Fibroblast of skin of left quadriceps (primary cell): ENCODE measurements at places on chromosomes 13 and 19.

DNA sequence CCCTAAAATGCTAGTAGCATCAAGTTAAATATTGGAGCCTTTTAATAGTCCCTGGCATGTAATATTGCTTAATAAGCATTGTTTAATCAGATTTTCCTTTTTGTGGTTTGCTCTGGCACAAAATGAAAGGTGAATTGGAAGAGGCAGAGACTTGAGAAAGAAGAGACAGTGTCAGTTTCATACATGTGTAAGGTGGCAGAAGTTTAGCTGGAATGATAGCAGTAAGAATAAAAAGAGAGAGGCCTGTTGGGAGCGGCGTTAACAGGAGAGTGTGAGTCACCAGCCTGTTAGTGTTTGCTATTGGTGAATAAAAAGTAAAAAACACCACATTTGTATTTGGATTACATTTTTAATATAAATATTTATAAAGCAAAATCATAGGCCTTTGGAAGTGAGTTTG, 145.3 kb downstream of the PDS5B start:
- DNase-seq: no peak

- DNase-seq: no peak
Observed at GRCh38 chr13:22497991-22498780, 682.6 kb upstream of the SGCG start.

DNA sequence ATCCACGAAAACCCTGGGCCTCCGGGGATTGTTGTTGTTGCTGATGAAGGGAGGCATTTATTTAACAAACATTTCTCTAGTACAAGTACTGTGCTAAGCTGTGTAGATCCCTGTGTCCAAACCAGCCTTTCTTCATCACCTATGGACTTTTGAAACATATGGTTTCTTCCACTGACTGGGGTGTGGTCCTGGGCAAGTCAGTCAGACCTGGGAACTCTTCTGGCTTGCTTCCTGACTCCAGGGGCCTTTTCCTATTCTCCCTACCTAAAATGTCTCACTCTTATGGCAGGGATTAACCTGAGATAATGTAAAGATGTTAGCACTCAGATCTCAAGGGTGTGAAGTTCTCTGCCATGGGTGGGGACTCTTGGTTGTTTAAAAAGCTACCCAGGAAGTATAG, 46.8 kb downstream of the EFNB2 start:
- no peak for DNase-seq

DNA sequence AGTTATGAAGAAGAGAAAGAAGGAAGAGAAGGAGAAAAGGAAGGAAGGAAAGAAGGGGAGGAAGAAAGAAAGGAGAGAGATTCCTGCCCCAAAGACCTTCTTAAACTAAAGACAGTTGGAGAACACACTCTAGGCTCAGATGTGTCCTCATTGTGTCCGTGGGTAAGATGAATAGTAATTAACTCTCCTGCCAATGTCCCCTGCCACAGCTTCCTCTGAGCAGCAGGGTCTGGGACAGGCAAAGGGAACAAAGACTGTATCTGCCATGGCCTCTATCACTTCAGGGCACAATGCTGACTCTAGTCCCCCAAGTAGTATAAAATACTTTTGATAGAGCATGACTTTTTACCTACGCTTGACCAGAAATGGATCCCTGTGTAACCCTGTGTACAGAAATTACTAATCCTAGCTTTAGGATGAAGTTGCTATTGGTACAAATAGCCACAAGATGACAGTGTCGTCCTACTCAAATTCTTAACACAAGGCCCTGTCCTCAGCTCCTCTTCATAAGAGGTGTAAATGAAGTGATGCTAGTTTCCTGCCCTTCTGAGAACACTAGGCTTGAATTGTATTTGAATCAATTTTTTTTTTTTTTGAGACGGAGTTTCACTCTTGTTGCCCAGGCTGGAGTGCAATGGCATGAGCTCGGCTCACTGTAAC, 186.2 kb upstream of the GPR12 start:
- DNase-seq: no peak

GRCh38 chr13:97205465-97205864, 16.7 kb upstream of the MBNL2 start:
- no peak for DNase-seq

DNA sequence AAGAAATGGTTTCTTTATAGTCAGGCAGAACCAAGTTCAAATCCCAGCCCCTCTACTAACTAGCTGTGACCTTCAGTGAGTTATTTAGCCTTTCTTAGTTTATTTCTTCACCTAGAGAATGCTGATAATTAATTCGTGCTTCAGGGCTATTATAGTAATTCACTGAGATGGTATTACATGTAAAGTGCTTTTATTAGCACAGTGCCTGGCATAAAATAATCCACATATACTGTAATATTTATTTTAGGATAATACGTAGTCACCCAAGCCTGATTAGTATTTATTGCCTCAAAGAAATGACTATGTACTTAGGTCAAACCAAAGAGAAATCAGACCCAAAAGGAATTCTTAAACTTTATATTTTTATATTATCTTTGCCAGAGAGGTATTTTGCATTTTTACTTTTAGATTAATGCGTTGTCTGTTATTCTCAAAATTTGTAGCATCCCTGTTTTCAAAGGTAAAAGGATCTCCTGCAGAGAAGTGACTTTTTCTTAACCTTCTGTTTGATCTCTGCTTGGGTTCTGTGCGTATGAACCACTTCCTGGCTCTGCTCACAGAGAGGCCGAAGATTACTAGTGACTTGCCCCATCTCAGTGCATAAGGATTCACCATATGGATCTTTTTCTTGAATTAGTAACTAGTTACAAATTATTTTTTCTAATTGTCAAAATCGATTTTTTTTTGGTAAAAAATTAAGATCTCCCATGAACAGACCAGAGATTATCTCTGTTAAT, 19.7 kb downstream of the UBAC2 start:
- no peak for DNase-seq

DNA sequence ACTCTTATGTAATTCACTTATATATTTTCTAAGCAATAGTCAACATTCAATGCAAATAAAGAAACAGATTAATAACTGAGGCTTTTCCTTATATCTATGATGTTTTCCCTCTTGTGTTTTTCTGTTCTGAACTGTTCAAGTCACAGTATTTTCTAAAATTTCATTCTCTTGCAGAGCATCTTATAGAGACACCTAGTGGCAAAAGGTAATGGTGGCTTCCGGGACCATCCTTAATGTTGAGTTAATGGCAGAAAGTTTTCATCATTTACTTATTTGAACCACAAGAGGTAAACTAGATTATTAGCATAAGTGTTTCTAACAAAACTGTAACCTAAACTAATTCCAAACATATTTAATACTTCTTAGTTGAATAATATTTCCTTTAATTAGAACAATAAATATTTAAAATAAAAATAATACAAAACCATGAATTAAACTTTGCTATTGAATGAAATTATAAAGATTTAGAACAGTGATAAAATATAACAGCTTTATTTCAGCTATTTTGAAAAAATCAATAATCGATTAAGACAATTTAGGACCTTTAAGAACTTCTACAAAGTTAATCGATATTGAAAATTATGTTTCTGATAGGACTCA, 1.7 kb upstream of the SLITRK5 start:
- no peak for DNase-seq

DNA sequence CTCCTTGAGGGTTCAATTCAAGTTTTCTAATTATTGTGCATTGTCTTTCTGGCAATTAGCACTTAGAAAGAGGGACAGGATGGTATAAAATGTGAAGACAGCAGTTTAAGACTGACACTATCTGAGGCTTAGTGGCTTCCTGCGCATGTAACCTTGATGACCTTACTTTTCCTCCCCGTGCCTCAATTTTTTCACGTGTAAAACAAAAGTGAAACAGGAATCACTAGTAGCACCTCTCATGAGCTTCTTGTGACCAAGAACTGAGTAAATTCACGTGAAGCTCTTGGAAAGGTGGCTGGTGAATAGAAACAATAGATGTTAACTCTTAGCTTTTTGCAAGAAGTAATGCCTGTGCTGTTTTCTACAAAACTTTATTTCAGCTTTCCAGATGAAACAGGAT, 233.9 kb downstream of the LMO7 start:
- DNase-seq: no peak

- no peak for DNase-seq
Observed at GRCh38 chr13:28117689-28118377, 17.5 kb upstream of the FLT3 start.

- no peak for DNase-seq
Observed at GRCh38 chr19:53865523-53865917, 2.2 kb upstream of the MYADM start.

GRCh38 chr13:101258071-101258470, 158.2 kb downstream of the NALCN start:
- DNase-seq: peak; percentile 53

DNA sequence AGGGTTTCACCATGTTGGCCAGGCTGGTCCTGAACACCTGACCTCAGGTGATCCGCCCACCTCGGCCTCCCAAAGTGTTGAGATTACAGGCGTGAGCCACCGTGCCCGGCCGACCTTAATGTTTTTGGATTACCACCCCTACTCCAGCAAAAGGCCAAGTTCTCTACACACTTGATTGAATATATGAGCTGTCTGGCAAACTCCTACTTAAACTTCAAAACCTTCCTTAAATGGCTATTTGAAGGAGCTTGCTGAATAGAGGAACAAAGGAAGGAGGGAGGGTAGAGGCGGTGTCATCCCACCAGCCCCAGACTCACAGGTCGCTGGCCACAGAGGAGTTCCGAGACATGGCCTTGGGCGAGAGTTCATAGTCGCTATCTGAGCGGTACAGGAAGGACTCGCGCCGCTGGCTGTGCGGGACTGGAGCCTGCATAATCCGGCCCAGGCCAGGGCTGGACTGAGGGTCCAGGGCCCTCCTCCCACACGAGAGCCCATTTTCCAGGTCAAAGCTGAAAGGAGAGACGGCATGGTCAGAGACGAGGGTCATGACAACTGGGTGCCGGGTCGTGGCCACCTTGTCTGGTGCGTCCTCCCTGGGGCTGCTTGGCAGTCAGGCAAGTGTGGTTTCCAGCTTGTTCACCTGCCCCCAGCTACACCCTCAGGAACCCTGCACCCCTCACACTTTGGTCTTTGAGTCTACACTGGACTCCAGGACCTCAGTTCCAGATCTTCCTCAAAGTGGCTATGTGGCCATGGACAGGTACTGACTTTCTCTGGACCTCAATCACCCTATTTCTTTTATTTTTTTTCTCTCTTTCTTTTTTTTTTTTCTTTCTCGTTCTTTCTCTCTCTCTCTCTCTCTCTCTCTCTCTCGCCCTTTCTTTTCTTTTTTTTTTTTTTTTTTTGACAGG, 4.2 kb downstream of the PDE4C start:
- no peak for DNase-seq

GRCh38 chr19:17871878-17872250, at the start of gene SLC5A5:
Gene SLC5A5 (plus strand): TSS chr19:17871945. CDS start chr19:17872320, 375 bp downstream.
- DNase-seq: no peak

DNA sequence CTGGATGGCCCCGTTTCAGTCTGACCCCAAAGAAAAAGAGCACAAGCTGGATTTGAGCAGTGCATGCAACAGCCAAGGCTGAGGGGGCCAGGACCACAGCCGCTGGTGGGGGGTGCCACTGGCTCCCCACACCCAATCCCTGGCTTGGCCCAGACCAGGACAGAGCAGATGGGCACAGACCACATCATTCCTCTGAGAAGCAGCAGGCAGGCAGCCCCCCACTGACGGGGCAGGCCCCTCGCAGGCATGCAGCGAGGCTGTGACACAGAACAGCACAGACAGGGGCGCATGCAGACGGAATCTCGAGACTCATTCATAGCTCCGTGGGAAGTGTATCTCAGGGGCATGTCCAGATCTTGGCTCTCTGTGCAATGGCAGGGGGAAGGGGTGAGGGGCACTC, 74.9 kb downstream of the IER2 start:
- no peak for DNase-seq
